ENCODE measurements at places on chromosomes 7 and 10.
A peak's percentile ranks its signal among the peaks of the same experiment; 100 is the strongest.

- DNase-seq, result no peak
Observed at GRCh38 chr10:47419421-47419820, 35.3 kb upstream of the ZNF488 start.

- DNase-seq, result no peak
Observed at GRCh38 chr7:2546776-2547586, 8.3 kb downstream of the BRAT1 start.

DNA sequence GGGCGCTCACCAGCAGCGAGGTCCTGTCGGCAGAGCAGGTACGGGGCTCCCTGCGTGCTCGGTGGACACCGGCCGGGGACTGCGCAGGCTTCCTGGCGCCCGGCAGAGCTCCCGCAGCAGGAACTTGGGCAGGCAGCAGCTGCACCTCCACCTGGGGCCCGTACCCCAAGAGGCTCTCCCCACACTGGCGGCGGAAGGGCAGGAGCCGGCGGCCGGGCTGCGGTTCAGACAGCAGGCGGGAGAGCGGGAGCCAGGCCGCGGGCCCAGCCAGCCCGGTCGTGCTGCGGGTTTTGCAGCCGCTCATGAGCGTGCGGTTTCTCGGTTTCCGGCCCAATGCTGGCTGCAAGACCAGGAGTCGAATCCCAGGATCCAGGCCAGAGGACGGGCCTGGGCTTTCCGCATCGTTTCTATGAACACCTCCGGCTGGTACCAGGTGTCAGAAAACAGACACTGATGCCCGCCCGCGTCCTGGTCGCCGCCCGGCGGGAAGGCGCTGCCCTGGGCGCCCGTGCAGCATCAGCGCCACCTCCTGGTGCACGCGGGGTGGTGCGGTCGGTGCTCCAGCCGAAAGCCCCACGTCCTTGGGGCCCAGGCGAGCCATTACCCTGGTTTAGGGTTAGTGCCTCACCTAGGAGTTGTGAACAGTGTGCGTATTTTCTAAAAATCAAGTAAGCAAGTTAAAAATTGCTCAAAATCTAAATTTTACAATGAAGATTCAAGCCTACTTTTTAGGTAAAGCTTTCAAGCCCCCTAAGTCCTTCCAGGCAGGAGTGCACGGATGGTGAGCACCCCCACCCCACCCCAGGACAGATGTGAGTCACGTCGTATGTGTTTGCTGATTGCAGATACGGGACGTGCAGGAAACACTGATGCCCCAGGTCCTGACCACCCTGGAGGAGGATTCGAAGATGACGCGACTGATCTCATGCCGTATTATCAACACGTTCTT lies 47.4 kb upstream of the PRKAR1B start:
- DNase-seq, result peak; percentile 8

GRCh38 chr10:77513781-77514331 lies 123.8 kb downstream of the KCNMA1 start:
- no peak for DNase-seq

- no peak for DNase-seq
Observed at GRCh38 chr7:24496036-24496435, 77.2 kb upstream of the PALS2 start.

DNA sequence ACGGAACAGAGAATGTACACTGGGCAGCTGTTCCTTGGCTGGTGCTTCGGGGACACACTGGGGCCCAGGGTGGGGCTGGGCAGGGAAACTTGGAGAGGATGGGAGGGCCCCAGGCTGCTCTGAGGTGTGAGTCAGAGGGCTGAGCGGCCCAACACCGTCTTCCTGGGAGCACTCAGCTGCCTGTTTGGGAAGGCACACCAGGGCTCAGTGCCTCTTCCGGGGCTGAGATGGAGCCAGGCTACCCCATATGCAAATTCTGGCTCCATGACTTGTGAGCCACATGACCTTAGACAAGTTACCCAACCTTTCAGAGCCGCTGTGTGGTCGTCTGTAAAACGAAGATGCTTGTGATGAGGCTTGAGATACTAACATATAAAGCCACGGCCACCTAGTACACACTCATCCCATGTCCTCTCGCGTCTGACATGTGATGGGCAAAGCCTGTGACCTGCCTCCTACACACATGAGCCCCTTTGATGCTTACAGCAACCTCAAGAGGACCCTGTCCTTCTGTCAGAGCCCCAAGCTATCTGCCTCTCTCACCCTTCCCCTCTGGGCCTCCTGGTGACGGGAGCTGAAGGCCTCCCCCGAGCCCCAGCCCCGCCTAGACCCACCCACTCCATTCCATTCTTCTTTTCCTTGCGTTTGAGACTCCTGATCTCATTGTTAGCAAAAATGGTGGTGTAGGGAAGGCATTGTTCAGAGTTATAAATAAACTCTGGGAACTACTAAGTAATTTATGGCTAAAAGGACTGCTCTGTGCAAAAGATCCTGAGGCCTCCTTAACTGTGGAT lies 26.1 kb downstream of the KLRG2 start:
- no peak for DNase-seq

- DNase-seq, result no peak
Observed at GRCh38 chr7:91034459-91035368, 229.5 kb upstream of the FZD1 start.

GRCh38 chr7:107995184-107996071 lies 7.5 kb downstream of the LAMB1 start:
- DNase-seq, result no peak

- DNase-seq, result no peak
Observed at GRCh38 chr10:126690534-126690933, 20.0 kb upstream of the C10orf90 start.

- no peak for DNase-seq
Observed at GRCh38 chr10:23917251-23917840, 291.6 kb upstream of the KIAA1217 start.

GRCh38 chr7:115226410-115226809 lies 304.5 kb downstream of the MDFIC start:
- no peak for DNase-seq

GRCh38 chr7:155840909-155841308 lies 28.6 kb upstream of the SHH start:
- no peak for DNase-seq

- no peak for DNase-seq
Observed at GRCh38 chr10:102665904-102666509, 21.7 kb downstream of the TRIM8 start.

DNA sequence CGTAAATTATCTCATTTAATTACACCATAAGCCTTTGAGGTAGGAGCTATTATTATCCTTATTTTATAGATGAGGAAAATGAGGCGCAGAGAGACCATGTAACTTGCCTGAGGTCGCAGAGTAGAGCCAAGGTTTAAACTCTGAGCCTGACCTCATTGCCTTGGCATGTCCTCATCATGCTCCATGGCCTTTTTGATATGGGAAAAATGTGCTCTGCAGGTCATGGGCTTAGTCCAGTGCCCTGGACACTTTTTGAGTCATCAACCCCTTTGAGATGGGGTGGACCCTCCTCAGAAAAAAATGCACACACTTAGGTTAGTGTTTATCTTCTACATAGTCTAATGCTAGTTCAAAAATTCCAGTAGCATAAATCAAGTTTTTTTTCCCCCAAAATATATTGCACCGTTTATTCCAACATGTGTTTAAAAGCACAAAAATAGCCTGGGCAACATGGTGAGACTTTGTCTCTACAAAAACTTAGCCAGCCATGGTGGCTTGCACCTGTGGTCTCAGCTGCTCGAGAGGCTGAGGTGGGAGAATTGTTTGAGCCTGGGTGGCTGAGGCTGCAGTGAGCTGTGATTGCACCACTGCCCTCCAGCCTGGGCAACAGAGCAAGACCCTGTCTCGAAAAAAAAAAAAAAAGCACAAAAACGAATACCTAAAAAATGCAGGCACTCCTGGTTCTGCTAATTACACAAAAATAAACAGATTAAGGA lies 28.6 kb upstream of the TMEM178B start:
- DNase-seq, result no peak

DNA sequence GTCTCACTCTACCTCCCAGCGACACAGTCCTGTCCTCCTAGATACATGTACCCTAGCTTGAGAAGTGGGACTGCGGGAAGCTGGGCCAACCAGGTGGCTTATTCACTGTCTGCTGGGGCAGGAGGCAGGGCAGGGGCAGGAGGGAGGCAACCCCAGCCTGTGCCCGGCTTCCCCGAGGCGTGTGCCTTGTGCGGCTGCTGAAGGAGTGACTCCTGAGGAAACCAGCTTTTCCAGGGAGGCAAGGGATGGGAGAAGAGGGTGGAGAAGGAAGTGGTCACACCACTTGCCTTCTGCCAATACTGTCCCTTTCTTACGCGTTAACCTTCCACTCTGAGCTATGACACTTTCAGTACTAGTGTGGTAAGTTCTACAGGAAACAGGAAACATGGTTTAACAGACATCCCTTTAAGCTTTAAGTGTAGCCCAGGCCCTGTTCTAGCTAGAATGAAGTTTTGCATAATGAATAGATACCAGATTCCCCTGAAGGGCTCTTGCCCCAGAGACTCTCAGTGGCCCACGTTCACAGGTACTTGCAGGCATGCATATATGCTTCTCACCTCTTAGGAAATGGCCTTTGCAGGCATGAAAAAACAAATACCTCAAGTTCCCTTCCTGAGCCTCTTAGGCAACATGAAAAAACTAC lies 40.6 kb downstream of the SYPL1 start:
- DNase-seq, result peak; percentile 93

GRCh38 chr7:91358303-91358702 lies 94.1 kb downstream of the FZD1 start:
- DNase-seq, result no peak

- no peak for DNase-seq
Observed at GRCh38 chr7:130274296-130274695, 7.6 kb downstream of the CPA2 start.

- DNase-seq, result no peak
Observed at GRCh38 chr7:45456105-45456504, 118.1 kb upstream of the ADCY1 start.

GRCh38 chr7:157940497-157940896 lies 603.7 kb downstream of the DNAJB6 start:
- DNase-seq, result no peak

- DNase-seq, result no peak
Observed at GRCh38 chr7:34083440-34083839, 178.1 kb downstream of the BMPER start.

GRCh38 chr10:77633376-77633775 lies 4.2 kb downstream of the KCNMA1 start:
- DNase-seq, result no peak

GRCh38 chr10:24414597-24414996 lies 205.7 kb downstream of the KIAA1217 start:
- no peak for DNase-seq

DNA sequence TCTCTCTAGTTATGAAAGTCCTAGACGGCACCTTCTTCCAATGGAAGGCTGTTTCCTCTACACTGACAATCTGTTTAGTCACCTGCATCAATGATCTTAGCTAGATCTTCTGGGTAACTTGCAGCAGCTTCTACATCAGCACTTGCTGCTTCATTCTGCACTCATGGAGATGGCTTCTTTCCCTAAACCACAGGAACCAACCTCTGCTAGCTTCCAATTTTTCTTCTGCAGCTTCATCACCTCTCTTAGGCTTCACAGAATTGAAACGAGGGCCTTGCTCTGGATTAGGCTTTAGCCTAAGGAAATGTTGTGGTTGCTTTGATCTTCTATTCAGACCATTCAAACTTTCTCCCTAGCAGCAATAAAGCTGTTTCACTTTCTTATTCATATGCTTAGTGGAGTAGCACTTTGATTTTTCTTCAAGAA lies 24.6 kb downstream of the NAMPT start:
- no peak for DNase-seq

- no peak for DNase-seq
Observed at GRCh38 chr10:43055991-43056567, 20.8 kb upstream of the RET start.

DNA sequence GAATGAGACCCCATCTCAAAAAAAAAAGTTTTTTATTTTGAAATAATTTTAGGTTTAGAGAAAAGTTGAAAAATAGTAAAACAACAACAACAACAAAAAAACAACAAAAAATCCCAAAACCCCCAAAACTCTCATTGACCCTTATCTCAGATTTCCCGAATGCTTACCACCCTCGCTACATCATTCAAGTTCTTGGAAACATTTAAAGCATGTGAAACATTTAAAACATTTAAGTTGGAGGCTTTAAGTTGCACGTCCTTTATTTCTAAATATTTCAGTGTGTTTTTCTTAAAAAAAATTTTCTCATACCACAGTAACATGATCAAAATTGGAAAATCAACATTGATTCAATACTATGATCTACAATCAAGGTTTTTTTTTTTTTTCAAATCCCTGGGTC lies 382 bp upstream of the ARMS2 start:
- no peak for DNase-seq

- DNase-seq, result no peak
Observed at GRCh38 chr7:72577107-72577506, 165.0 kb upstream of the CALN1 start.

DNA sequence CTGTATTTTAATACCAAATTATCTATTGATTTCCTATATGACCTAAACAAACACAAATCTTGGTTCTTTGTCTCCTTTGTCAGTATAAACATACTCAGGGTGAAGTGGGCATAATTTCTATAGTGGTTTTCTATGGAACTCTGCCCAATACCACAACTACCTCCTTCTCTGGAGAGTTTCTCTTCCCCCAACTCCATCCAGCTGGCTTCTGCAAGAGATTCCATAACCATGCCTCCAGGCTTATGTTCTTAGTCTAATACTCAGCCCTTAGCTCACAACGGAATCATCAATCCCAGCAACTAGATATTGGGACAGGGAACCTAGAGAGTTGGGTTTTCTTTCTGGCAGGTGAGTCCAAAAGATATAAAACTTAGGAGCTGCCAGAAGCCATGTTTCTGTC lies 127.3 kb downstream of the TRIL start:
- DNase-seq, result no peak

DNA sequence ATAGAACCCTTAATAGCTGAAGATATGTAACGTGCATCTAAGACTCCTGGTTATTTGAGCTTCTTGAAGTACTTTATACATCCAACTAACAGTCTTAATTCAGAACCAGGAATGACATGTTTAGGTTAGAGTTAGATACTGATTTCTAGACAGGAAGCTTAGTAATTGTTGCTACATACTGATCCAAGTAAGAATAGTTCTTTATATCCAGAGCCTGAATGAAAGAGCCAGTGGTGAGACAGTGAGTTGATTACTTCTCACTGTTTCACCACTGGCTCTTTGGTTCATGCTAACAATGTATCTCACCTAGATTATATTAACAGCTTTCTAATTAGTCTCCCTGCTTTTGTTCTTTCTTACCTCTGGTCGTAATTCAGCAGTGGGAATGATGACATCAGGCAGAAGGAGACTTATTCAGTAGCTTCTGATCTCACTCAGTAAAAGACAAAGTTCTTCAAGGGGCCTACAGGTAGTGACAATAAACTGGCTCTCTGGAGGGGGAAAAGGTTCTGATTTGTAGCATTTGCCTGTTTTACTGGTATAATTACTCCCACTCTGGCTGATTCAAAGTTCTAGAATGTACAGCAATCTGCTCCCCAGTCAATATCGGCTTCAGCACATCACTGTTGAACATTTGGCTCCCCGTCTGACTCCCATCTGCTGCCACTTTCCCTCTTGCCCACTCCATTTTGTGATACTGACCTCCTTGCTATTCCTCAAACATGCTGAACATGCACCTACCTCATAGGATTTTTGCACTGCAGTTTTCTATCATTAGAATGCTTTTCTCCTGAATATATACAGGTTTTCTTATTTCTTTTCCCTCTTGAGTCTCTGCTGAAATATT lies 29.1 kb downstream of the MCU start:
- no peak for DNase-seq

GRCh38 chr7:110841840-110842545 lies 248.9 kb upstream of the LRRN3 start:
- no peak for DNase-seq

Measured in bone marrow (tissue), 2 donors.